ENCODE measurements at places on chromosomes 6 and 20. TPM values are rescaled to one million over a fixed set of nuclear protein-coding genes. Genes with fewer than 3 reads are reported as not detected.
A peak's percentile ranks its signal among the peaks of the same experiment; 100 is the strongest.

The PABPC1L gene
- 60.3 TPM for total RNA-seq

The TPBG gene
- 2.5 TPM for total RNA-seq

The ZNF451 gene
- 142 TPM for total RNA-seq

- DNase-seq: no peak
- H3K4me3 ChIP-seq: no peak overlapping the region
- H3K4me1 ChIP-seq: no peaks in the 10 kb centered on the region
- no peak overlapping the region for H3K27ac ChIP-seq
These were observed 84.7 kb upstream of the MRAP2 start for GRCh38 chr6:83948851-83949250.

GRCh38 chr20:1045860-1046418 is 43.8 kb upstream of the RSPO4 start:
- no peak for DNase-seq
- no peaks in the 10 kb centered on the region for H3K4me1 ChIP-seq
- peaks cover 2% of the 10 kb centered on the region for H3K36me3 ChIP-seq
- H3K4me3 ChIP-seq: no peak overlapping the region
- no peak overlapping the region for H3K27ac ChIP-seq
- peaks cover 13% of the 10 kb centered on the region for H3K27me3 ChIP-seq

- peaks cover 13% of the 10 kb centered on the region for H3K27me3 ChIP-seq
- DNase-seq: no peak
- peak overlapping the region; percentile 13 for H3K4me3 ChIP-seq
- peaks cover 6% of the 10 kb centered on the region for H3K36me3 ChIP-seq
- peaks cover 8% of the 10 kb centered on the region for H3K4me1 ChIP-seq
These were observed 47.6 kb upstream of the NOTCH4 start for GRCh38 chr6:32271429-32271828.

The COL9A3 gene
- not detected for total RNA-seq

- H3K36me3 ChIP-seq: no peaks in the 10 kb centered on the region
- no peak overlapping the region for H3K4me3 ChIP-seq
- no peaks in the 10 kb centered on the region for H3K4me1 ChIP-seq
- no peak for DNase-seq
These were observed 1102.1 kb upstream of the FLRT3 start for GRCh38 chr20:15439551-15439950.

The TCF21 gene
- total RNA-seq: not detected

GRCh38 chr20:61299618-61300017 is 47.6 kb downstream of the CDH4 start:
- no peak overlapping the region for H3K27ac ChIP-seq
- H3K36me3 ChIP-seq: no peaks in the 10 kb centered on the region
- no peaks in the 10 kb centered on the region for H3K4me1 ChIP-seq

Data from T-helper 17 cell (primary cell).